ENCODE measurements at places on chromosomes 11 and 22. TPM values are rescaled to one million over a fixed set of nuclear protein-coding genes. Genes with fewer than 3 reads are reported as not detected.

DNA sequence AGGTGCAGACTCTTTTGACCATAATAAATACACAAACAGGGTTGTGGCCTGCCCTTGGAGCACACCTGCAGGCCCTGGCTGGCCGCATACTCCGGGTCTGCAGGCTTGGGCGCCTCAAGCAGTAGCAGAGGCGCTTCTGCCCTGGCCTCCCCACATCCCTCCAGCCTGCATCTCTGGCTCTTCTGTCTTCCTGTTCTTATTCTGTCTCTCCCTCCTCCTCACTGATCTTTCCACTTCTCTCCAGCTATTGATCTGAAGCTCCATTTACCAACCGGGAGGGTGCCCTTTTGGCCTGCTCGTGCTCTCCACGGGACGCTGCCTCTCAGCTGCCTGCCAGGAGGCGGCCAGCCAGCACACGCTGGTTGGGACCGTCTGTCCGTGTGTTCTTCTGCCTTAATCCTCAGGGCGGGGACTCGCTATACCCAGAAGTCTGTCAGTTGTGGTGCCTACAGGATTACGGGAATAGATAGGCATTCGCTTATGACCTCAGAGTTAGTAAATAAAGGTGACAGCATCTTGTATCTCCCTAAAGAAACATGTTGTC lies 5.2 kb downstream of the UPB1 start:
- DNase-seq, result no peak

GRCh38 chr11:33461369-33462125 lies 204.4 kb downstream of the HIPK3 start:
- no peak for DNase-seq

DNA sequence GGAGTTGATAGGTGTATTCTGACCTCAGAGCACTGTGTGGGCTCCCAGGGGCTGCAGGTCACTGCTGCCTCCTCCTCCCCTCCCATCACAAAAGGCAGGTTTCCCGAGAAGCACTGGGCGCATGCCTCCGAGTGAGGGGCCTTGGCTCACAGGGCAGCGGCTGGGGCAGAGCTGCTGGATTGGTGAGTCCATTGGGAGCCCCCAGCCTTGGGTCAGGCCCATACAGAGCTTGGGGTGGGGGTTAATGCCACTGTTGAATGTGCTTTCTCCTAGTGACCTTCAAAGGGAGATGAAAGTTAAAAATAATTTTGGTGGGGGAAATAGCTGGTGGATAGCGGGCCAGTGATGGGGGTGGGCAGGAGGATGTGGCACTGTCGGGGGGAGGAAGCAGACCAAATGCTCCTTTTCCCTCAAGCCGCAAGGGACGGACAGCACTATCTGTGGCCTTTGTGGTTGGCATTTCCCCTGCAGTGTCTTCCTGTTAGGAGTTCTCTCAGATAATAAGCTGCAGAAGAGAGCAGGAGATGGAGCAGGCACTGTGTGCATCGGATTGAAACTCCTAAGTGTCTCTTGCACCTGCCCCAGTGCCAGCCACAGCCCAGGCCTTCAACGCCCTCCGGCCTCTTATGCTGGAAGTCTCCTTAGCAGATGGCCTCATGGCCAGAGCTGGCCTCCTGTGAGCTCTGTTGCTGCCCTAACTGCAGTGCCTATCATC lies 3.2 kb downstream of the TUBA8 start:
- DNase-seq, result no peak

The PRG2 gene
- not detected for total RNA-seq

- DNase-seq, result no peak
These were observed 43.5 kb downstream of the FANCF start for GRCh38 chr11:22582151-22582410.

Measured in left ventricle myocardium inferior (tissue), 1 donor.